ENCODE measurements at places on chromosomes 1 and 21. TPM values are rescaled to one million over a fixed set of nuclear protein-coding genes. Genes with fewer than 3 reads are reported as not detected.

RAP1GAP gene
- total RNA-seq: 2.6 TPM

MYBPH gene
- not detected for total RNA-seq

CASQ1 gene
- total RNA-seq: not detected

AQP10 gene
- 0.14 TPM for total RNA-seq

TMEM52 gene
- total RNA-seq: 2.9 TPM

AMY1C gene
- 0.07 TPM for total RNA-seq

EFNA1 gene
- 73.1 TPM for total RNA-seq

CTTNBP2NL gene
- 12.6 TPM for total RNA-seq

ITSN1 gene
- 22.2 TPM for total RNA-seq

MYOC gene
- total RNA-seq: not detected

LAMC2 gene
- 1,196 TPM for total RNA-seq

C1orf21 gene
- 9.9 TPM for total RNA-seq

DEPDC1 gene
- 0.68 TPM for total RNA-seq

NT5C1A gene
- not detected for total RNA-seq

TSPAN2 gene
- 2.6 TPM for total RNA-seq

HSD11B1 gene
- 1.7 TPM for total RNA-seq

MFN2 gene
- 105 TPM for total RNA-seq

RCC2 gene
- total RNA-seq: 113 TPM

DIO1 gene
- total RNA-seq: not detected

C1orf53 gene
- 1.4 TPM for total RNA-seq

ELAVL4 gene
- not detected for total RNA-seq

OR2T29 gene
- not detected for total RNA-seq

TMEM79 gene
- 16.1 TPM for total RNA-seq

PRAMEF20 gene
- total RNA-seq: not detected

SPATA46 gene
- not detected for total RNA-seq

FMN2 gene
- total RNA-seq: not detected

OR6N1 gene
- not detected for total RNA-seq

MTOR gene
- total RNA-seq: 40.0 TPM

ADORA3 gene
- not detected for total RNA-seq

NTMT2 gene
- total RNA-seq: not detected

SPATA1 gene
- total RNA-seq: 0.14 TPM

AADACL3 gene
- not detected for total RNA-seq

PACC1 gene
- total RNA-seq: 15.3 TPM

NR1I3 gene
- total RNA-seq: not detected
